ENCODE measurements at places on chromosomes 4 and X.
A peak's percentile ranks its signal among the peaks of the same experiment; 100 is the strongest.

GRCh38 chr4:2047031-2047660 is 12.0 kb upstream of the NAT8L start:
- DNase-seq = no peak

GRCh38 chrX:78748846-78749245 is 1.3 kb downstream of the LPAR4 start:
- DNase-seq = no peak

GRCh38 chr4:98092833-98093439 is 50.3 kb downstream of the STPG2 start:
- no peak for DNase-seq

DNA sequence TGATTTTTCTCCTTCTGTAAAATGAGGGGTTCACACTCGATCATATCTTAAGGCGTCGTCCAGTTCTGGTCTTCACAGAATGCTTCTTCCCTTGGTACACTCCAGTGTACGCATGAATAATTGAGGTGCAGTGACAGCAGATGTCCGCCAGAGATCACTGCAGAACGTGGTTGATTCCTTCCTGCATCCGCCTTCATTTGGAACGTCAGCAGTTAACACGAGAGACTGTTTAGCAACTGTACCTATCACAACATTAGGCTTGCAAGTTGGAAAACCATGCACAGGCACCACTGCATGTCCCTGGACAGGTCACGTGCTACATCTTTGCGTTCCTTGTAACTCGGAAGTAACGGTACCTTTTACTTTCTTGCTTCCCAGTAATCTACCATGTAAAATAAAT is 66.0 kb upstream of the GEMIN8 start:
- no peak for DNase-seq

DNA sequence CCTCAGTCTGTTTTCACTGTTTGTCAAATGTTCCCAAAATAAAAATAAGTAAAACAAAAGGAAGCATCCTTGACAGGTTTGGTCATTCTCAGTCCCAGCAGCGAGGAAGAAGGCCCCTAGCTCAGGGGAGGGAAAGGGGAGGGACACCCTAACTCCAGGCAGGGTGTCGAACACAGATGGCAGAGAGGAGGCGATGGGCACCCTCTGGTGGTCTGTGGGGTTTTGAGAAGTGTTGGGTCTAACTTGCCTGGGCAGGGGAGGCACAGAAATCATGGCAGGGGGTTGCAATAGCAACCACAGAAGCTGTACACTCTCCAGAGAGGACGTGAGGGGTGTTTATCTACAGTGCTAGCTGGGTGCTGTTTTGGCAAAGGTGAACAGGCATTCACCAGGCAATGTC is 229.8 kb upstream of the SFRP2 start:
- DNase-seq = no peak

GRCh38 chrX:153685751-153686696 is 1.7 kb upstream of the SLC6A8 start:
- DNase-seq = no peak

- no peak for DNase-seq
These were observed 964 bp downstream of the VEGFC start for GRCh38 chr4:176791591-176792325.

DNA sequence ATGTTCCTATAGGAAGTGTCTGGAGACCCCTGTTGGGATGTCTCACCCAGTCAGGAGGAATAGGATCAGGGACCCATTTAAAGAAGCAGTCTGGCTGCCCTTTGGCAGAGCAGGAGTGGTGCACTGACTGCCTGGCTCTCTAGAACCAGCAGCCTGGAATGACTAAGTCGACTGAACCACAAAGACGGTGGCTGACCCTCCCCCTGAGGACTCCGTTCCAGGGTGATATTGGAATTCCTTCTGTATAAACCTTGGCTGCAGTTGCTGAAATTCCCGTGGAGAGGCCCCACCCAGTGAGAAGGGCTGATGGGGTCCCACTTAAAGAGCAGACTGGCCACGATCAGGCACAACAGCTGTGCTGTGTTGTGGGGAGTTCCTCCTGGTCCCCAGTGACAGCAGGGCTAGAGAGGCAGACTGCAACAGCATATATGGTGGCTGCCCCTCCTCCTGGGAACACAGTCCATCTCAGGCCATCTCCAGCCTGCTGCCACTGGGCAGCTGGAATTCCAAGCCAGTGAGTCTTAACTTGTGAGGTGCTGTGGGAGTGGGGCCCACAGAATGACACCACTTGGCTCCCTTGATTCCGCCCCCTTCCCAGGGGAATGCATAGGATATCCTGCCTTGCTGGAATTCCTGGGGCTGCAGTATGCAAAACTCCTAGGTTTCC is 41.8 kb upstream of the RLIM start:
- DNase-seq = no peak

DNA sequence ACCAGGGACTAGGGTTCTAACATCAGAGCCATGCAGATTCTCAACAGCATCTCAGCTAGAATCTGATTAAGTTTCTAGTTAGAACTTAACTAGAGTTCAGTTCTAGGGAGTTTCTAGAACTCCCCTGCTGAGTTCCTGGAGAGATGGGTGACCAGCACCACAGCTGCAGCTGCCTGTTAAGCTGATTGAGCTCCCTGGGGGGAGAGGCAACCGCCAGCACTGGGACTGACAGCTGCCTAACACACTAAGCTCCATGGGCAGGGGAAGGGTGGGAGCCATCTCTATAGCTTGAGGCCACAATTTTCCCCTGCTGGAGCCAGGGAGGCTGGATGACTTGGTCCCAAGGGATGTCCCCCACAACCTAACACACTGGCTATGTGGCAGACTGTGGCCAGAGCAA is 84.2 kb downstream of the CHIC1 start:
- DNase-seq = no peak

GRCh38 chr4:66300336-66300934 is 630.1 kb upstream of the EPHA5 start:
- no peak for DNase-seq

GRCh38 chr4:74123065-74123728 is 24.2 kb upstream of the CXCL2 start:
- peak; percentile 69 for DNase-seq

GRCh38 chr4:161187569-161187968 is 976.2 kb downstream of the FSTL5 start:
- no peak for DNase-seq

GRCh38 chr4:169295822-169296221 is 25.1 kb upstream of the SH3RF1 start:
- DNase-seq = no peak

- no peak for DNase-seq
These were observed 62.2 kb upstream of the GRPEL1 start for GRCh38 chr4:7129871-7130620.

DNA sequence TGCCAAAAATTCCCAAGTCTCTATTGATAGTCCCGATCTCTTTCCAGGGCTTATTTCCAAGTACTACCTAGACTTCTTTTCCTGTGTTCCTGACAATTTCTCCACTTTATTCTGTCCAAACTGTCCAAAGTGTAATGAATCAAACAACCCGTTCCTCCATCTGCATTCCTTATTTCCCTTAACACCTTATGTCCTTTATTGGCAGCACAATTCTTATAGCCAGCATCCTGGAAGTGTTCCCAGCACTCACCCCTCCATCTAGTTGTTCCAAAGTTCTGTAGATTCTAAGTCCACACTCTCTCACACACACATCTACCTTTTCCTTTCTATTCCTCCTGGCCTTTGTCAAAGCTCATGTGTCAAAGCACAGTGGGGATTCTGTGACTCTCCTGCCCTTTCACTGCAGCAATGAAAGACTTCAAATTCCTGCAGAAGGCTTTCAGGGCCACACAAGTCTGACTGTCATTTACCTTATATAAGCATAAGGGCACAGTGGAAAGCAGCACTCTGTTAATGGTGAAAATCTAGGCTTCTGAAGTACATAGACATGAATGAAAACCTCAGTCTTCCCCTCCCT is 22.1 kb downstream of the LIMCH1 start:
- DNase-seq = no peak

DNA sequence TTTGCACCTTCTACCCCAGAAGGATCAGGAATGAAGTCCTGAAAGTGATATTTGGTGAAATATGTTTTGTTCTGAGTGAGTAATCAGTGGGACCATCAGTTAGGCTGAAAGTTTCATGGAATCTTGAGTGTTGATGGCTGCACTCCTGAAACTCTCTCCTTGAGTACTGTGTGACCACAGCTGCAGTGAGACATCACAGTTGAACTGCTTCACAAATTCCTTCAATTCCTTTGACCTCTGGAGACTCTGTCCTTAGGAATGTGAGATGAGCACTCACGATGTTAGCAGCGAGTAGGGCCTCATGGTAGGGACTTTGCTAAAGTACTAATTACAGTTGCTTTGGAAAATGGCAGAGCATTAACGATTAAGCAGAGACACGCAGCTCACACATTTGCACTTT is 142.9 kb upstream of the SLC4A4 start:
- no peak for DNase-seq

GRCh38 chr4:32191961-32192360 is 1471.8 kb downstream of the PCDH7 start:
- DNase-seq = no peak

- DNase-seq = no peak
These were observed 28.1 kb downstream of the DDIT4L start for GRCh38 chr4:100162027-100162685.

DNA sequence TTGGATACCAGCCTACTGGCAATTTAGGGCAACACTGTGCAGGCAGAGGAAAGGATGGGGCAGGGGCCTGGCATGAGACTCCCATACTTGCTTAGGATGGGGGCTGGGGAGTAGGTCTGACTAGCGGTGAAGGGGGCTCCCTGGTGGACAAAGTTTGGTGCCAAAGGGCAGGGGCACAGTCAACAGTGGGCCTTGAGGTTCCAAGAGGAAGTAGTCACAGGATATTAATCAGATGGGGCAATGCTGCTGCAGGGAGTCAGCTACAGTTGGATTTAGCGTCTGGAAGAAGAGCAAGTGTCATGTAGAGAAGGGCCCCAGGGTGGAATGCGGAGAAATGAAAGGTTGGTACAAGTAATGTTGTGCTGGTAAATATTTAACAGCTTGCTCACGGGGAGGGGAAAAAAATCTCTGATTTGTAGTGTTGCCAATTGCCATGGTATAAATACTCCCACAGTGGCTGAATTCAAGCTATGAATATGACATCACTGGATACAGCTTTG is 139.4 kb downstream of the PJA1 start:
- DNase-seq = no peak

DNA sequence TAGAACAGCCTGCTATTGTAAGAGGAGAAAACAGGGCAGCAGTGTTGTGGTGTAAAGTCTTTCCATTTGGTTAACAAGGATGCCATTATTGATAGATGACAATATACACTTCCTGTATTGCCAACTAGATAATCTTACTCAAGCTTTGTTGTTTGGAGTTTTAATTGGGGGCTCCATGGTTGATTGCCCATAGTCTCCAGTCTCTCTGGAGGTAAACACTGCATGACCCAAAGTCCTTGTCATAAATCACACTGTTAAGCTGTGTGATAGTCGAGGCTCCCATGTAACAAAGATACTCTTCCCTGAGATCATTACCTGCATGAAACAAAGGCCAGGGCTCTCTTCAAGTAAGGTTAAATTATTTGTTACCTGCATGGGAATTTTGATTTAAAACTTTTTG is 394.6 kb downstream of the C4orf33 start:
- no peak for DNase-seq
